ENCODE measurements at places on chromosomes 11 and 22.
A peak's percentile ranks its signal among the peaks of the same experiment; 100 is the strongest.

- DNase-seq: no peak
Observed at GRCh38 chr22:42909363-42910058, 52.4 kb upstream of the ARFGAP3 start.

DNA sequence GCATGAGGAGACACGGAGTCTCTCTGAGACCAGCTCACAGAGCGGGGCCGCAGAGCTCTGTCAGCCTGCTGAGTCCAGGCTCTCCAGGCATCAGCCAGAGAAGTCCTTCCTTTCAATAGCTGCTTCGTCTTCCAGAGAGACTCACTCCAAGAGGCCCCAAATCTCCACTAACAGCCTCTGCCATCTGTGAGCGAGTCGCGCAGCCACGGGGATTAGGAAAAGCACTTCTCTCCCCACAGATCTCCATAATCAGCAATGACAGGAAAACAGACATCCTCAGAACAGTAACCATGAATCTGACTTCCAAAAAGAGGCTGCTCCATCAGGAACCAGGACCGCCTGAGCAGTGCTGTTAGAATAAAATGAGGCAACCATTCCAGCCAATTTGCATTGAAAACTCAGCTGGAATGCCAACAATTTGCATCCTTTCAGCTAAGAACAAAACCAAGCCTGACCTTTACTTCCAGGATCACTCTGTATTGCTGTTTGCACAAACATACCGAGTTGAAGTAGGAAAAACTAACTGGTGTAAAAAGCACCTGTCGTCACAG lies 65.4 kb downstream of the SMCO4 start:
- DNase-seq: no peak

DNA sequence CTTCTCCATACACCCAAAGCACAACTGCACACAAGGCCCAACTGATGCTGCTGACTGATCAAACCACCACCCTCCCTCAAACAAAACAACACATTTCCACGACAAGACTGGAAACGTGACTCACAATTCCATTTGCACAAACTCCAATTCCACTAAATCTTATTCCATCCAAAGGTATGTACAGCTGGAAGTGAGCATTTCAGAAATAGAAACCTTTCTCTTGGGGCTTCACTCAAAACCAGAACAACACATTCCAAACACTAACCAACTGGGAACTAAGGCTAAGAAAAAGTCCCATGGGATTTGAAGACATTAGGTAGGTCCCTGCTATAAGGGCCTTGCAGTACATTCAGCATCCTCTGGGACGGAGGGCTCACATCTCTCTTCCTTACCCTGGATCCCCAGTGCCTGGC lies 19.6 kb downstream of the MORC2 start:
- DNase-seq: no peak

- DNase-seq: no peak
Observed at GRCh38 chr11:77266766-77267165, 34.7 kb downstream of the GDPD4 start.

DNA sequence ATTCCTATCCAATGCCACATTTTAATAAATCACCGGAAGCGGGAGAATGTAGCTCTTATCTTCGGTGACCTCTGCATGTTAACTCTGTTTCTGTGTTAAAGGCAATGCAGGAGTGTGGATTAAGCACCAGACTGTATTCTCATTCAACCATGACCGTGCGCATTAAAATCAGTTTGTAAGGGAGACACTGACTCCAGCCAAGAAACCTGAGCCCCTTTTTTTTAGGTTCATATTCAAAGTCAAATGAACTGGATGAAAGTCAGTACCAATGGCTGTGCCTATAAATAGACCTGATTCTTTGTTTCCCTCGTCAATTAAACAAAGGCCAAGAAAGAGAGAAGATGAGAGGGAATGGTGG lies 32.2 kb downstream of the C11orf91 start:
- DNase-seq: no peak

DNA sequence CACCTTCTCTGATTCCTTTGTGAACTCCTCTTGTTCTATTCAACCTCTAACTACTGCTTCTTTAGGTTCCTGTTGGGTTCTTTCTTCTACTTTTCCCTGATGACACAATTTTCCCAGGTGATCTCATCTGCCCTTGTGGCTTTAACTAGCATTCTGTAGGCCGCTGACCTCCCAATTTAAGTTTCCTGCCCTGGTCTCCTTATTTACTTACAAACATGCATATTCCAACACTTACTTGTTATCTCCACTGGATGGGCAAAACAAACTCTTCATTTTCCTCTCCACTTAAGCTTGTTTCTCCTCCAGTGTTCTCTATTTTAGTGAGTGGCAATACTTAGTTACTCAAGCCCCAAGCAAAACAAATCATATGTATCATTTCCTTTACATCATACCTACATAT lies 734.5 kb downstream of the METTL15 start:
- DNase-seq: no peak

DNA sequence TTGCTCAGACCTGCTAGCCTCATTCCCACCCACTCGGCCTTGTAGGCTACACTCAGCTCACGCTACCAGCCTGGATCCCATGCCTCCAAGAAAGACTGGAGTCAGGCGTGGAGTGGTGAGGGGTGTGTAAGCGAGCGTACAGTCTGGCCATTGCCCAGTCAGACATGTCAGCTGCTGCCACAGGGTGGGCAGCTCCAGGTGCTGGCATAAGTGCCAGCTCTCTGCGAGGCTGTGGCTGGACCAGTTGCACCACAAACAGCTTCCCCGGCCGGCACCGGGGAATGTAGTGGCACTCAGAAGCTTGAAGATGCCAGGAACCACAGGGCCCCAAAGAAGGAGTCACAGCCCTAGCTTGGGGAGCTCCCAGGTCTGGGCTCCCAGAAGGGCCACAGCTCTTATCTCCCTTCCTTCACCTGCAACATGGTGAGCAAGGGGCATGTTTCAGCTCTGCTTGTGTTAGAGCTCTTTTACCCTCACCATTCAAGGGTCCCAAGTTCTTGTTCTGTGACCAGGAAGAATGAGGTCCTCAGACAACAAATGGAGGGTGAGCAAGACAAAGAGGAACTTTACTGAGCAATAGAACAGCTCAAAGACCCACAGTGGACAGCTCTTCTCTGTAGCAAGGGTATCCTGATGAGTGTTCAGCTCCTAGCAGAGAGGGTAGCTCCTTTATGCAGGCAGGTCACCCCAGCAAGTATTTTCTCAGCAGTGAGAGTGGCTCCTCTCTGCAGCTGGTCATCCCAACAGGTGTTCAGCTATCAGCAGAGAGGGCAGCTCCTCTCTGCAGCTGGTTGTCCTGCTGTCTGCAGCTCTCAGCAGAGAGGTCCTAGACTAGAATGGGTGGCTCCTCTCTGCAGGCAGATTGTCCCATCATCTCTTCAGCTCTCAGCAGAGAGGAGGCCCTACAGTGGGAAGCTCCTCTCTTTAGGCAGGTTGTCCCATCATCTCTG lies 6.0 kb downstream of the SBF2 start:
- no peak for DNase-seq

DNA sequence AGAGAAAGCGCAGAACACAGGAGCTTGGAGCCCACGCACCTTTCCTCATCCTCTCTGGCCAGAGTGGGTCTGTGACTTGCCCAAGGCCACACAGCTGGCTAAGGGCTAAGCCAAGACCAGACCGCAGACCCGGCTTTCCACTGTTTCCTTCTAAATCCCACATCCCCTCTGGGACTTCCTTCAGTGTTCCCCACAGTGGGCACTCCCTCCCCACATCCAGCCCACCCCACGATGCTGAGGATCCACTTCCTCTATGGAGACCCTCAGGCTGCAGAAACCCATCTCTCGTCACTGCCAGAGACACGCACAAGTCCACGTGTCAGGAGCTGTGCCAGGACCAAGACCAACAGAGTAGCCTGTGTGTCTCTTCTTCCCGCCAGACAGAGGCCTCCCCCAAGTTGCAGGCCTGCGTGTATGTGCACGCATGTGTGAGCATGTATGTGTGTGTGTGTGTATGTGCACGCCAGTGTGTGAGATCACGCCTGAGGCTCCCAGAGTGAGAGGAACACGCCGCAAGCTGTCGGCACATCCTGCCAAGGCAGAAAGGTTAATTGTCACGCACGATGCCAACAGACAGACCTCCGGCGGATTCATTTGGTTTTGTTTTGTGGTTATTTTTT lies 21.6 kb downstream of the PDGFB start:
- no peak for DNase-seq

DNA sequence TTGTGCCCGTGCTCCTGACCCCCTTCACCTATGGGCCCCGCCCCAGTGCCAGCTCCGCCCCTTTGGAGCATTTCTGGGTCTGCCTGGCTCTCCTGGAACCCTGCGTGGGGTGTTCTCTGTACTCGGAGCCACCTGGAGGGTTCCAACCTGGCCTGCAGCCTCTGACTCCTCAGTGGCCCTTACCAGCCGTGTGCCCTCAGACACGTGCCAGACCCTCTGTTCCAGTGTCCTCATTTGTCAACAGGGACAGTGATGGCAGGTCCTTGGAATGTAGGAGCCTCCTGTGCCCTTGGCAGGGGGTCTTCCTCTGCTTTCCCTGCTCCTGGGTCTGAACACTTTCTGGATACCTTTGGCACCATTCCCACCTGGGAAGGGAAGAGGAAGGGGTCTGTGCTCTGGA lies 96.4 kb downstream of the CACNA1I start:
- no peak for DNase-seq

DNA sequence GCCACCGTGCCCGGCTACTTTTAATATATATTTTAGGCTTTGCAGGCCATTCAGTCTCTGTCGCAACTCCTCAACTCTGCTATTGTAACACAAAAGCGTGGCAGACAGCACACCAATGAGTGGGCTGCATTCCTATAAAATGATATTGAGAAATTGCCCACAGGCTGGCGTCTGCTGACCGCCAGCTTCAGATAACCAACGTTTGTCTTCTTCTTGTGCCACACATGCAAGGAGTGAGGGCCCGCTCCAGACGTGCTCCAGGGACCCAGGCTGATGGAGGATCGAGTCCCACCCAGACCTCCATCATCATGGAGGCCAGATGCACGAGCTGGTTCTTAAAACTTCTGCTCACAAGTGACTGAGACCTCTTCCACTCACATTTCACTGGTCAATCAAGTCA lies 35.4 kb upstream of the LINC01488 start:
- no peak for DNase-seq

GRCh38 chr22:50713571-50714056 lies 24.4 kb upstream of the ACR start:
- DNase-seq: no peak

GRCh38 chr11:1746511-1746931 lies 3.9 kb downstream of the IFITM10 start:
- peak; percentile 31 for DNase-seq

GRCh38 chr22:27591060-27591459 lies 210.5 kb downstream of the MN1 start:
- DNase-seq: no peak

- no peak for DNase-seq
Observed at GRCh38 chr22:35742342-35743100, 24.8 kb downstream of the APOL5 start.
